ENCODE measurements at places on chromosomes 16 and 17.

- no peaks in the 10 kb centered on the region for H3K36me3 ChIP-seq
- H3K4me1 ChIP-seq, result no peaks in the 10 kb centered on the region
- no peak overlapping the region for H3K4me3 ChIP-seq
- no peaks in the 10 kb centered on the region for H3K27me3 ChIP-seq
- H3K27ac ChIP-seq, result no peak overlapping the region
- DNase-seq, result no peak
Observed at GRCh38 chr17:52986056-52986662, 827.6 kb upstream of the CA10 start.

- no peak for DNase-seq
- H3K27ac ChIP-seq, result peak overlapping the region; percentile 95
- H3K27me3 ChIP-seq, result no peaks in the 10 kb centered on the region
- H3K4me1 ChIP-seq, result no peaks in the 10 kb centered on the region
Observed at GRCh38 chr16:3282103-3282729, 1.1 kb upstream of the ZNF263 start.

- no peaks in the 10 kb centered on the region for H3K36me3 ChIP-seq
- DNase-seq, result no peak
- no peaks in the 10 kb centered on the region for H3K4me1 ChIP-seq
- no peak overlapping the region for H3K4me3 ChIP-seq
Observed at GRCh38 chr16:11506741-11507305, 79.9 kb downstream of the LITAF start.

DNA sequence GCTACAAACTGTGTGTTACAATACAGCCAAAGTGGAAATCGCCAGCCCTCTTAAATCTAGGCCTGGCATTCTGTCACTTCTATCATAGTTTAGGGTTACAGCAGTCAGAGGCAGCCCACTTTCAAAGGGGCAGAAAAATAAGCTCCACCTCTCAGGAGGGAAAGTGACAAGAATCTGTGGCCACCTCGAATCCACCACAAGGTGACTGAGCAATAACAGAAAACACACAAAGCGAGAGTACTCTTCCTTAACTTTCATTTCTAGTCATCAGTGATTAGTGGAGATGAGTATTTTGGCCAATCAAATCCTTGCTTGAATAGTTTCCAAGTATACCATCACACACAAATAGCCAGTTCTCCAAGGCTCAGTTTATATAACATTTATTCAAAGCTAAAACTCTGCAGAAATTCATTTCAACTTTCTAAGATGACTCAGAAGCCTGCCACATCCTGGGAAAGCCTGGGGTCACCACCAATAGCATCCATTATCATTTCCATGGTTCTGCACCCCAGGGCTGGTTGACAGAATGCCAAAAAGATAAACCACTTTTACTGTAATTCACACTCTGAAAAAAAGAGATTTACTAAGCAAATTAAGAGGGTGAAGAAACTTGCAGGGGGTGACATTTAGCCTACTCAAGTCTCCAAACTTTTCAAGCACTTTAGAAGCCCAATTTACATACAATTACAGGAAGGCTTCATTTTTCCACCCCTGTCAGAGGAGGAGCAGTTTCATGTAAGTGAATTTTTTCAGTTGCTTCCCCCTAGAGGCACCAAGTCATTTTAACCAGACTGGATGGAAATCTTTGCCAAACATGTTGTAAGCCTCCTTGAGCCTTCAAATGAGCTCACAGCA is 66.8 kb downstream of the SALL1 start:
- no peak overlapping the region for H3K27ac ChIP-seq
- H3K36me3 ChIP-seq, result no peaks in the 10 kb centered on the region
- no peak for DNase-seq
- no peak overlapping the region for H3K4me3 ChIP-seq
- no peaks in the 10 kb centered on the region for H3K4me1 ChIP-seq

DNA sequence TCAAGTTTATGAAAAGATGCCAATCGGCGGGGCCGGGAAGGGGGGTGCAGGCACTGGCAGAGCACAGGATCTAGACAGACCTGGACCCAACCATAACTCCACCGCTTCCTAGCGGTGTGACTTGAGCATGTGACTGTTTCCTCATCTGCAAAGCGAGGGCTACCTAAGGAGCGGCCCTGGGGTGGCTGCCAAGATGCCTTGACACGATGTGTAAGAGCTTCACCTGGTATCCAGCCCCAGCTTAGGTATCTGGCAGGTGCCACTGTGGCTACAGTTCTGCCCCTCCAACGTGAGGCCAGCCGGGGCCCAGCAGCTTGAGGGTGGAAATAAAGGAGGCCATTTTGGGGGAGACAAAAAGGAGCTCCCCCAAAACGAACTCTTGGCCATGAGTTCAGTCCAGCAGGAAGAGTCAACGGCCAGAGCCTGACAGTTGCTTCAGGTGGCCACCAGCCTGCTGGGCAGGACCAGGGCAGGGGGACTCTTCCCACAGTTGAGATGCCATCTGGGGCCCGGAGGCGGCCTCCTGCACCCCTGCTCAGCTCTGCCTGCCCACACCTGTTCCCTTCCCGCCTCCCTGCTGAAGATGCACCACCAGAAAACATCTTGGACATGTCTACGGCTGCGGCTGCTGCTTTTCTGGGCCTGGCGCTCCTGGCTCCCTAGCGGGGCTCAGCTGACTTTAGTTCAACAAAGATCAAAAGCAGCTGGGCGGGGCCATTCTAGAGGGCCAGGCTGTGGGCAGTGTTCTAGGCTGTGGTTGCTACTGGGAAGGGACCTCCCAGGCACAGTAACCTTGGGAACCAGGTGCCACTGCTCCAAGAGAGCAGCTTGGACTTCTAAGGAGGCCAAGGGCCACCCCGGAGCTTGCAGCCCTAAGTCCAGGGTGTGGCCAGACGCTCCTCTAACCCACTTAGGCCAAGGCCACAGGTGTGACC is 3.4 kb upstream of the MTSS2 start:
- peaks cover 4% of the 10 kb centered on the region for H3K36me3 ChIP-seq
- no peak overlapping the region for H3K4me3 ChIP-seq
- no peak for DNase-seq
- peaks cover 44% of the 10 kb centered on the region for H3K4me1 ChIP-seq

GRCh38 chr16:20598832-20599469 is 22.8 kb upstream of the ACSM2B start:
- H3K27ac ChIP-seq, result no peak overlapping the region
- no peaks in the 10 kb centered on the region for H3K36me3 ChIP-seq
- no peak overlapping the region for H3K4me3 ChIP-seq
- DNase-seq, result no peak

GRCh38 chr16:7405166-7405565 is 72.5 kb downstream of the RBFOX1 start:
- H3K27ac ChIP-seq, result no peak overlapping the region
- no peaks in the 10 kb centered on the region for H3K36me3 ChIP-seq
- H3K27me3 ChIP-seq, result no peaks in the 10 kb centered on the region
- no peaks in the 10 kb centered on the region for H3K4me1 ChIP-seq
- H3K4me3 ChIP-seq, result no peak overlapping the region

DNA sequence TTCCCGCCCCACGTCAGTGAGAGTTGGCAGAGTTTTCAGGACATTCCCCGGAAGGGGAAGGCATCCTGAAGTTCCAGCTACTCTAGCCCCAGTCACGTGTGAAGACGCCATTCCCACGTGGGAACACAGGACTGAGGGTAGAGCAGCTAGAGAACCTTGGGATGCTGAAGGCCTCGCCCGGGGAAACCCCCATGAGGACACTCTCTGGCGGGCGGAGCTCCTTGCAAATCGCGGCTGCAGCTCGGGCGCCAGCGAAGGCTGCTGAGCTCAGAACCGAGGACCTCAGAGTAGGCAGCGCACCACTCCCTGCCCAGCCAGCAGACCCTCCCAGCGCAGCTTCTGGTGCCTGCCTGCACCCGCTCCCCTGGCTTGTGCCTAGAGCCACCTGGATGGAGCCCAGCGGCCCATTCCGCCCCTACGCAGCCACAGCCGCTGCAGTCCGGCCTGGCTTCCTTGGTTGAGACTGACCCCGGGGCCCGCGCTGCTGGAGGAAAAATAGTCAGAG is 51.9 kb downstream of the SHCBP1 start:
- no peak overlapping the region for H3K4me3 ChIP-seq
- H3K27ac ChIP-seq, result no peak overlapping the region
- no peaks in the 10 kb centered on the region for H3K36me3 ChIP-seq
- H3K27me3 ChIP-seq, result no peaks in the 10 kb centered on the region
- H3K4me1 ChIP-seq, result no peaks in the 10 kb centered on the region

GRCh38 chr17:66944351-66945146 is 20.0 kb upstream of the CACNG4 start:
- H3K4me1 ChIP-seq, result peaks cover 39% of the 10 kb centered on the region
- no peaks in the 10 kb centered on the region for H3K27me3 ChIP-seq
- peak overlapping the region; percentile 23 for H3K4me3 ChIP-seq

- H3K27me3 ChIP-seq, result no peaks in the 10 kb centered on the region
- no peak overlapping the region for H3K4me3 ChIP-seq
- peaks cover 7% of the 10 kb centered on the region for H3K36me3 ChIP-seq
- H3K27ac ChIP-seq, result no peak overlapping the region
- no peak for DNase-seq
Observed at GRCh38 chr16:67636713-67637112, 8.2 kb upstream of the CARMIL2 start.

- no peak overlapping the region for H3K27ac ChIP-seq
- no peak overlapping the region for H3K4me3 ChIP-seq
- H3K36me3 ChIP-seq, result no peaks in the 10 kb centered on the region
- peak; percentile 61 for DNase-seq
- H3K27me3 ChIP-seq, result no peaks in the 10 kb centered on the region
Observed at GRCh38 chr17:2949469-2950044, 113.8 kb downstream of the OR1D5 start.

DNA sequence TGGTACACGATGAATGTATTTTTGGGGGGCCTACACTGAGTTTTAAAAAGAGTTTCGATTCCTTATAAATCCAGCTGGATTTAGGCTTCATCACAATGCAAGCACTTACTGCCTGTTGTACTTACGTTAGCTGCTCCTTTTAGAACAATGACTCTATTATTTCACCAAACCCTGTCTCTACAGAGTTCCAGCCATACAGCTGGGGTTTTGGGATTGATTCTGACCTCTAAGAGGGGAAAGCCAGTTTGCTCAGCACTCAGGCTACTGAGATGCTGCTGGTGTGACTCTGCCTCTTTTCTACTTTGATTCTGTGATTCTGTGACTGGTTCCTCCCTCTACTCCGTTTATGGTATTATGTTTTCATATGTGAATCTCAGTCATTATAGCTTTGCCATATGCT is 329.7 kb downstream of the ABCC12 start:
- no peaks in the 10 kb centered on the region for H3K27me3 ChIP-seq
- no peaks in the 10 kb centered on the region for H3K36me3 ChIP-seq
- no peaks in the 10 kb centered on the region for H3K4me1 ChIP-seq
